Smooth muscle cell of trachea (primary cell): ENCODE measurements at places on chromosomes 6 and 20. TPM values are rescaled to one million over a fixed set of nuclear protein-coding genes. Genes with fewer than 3 reads are reported as not detected.

The FAM209B gene
- total RNA-seq = not detected in 2 replicates

The SLC24A3 gene
- under 0.01 TPM in 1 of 2 replicates, not detected in the other for total RNA-seq

The RCAN2 gene
- 2.2 and 6.3 TPM in 2 replicates for total RNA-seq

The CEP85L gene
- total RNA-seq = 22.2 and 30.0 TPM in 2 replicates

The C20orf144 gene
- total RNA-seq = under 0.01 and 0.44 TPM in 2 replicates

The YIPF3 gene
- total RNA-seq = 92.6 and 152 TPM in 2 replicates

The CCN6 gene
- total RNA-seq = not detected in 2 replicates

The ECT2L gene
- total RNA-seq = 0.50 TPM in 1 of 2 replicates, not detected in the other

The FITM2 gene
- total RNA-seq = 6.0 and 9.6 TPM in 2 replicates

The DDO gene
- 0.29 and 0.66 TPM in 2 replicates for total RNA-seq

The SAPCD1 gene
- 1.3 and 1.9 TPM in 2 replicates for total RNA-seq

The LINC00237 gene
- total RNA-seq = not detected in 2 replicates

The ABHD12 gene
- 54.9 and 66.0 TPM in 2 replicates for total RNA-seq

The PHACTR1 gene
- 1.5 and 2.3 TPM in 2 replicates for total RNA-seq

The PGC gene
- not detected in 2 replicates for total RNA-seq

The FOXS1 gene
- not detected in 2 replicates for total RNA-seq

The TRIM31 gene
- total RNA-seq = not detected in 2 replicates
